ENCODE measurements at places on chromosomes 12 and 14.

DNA sequence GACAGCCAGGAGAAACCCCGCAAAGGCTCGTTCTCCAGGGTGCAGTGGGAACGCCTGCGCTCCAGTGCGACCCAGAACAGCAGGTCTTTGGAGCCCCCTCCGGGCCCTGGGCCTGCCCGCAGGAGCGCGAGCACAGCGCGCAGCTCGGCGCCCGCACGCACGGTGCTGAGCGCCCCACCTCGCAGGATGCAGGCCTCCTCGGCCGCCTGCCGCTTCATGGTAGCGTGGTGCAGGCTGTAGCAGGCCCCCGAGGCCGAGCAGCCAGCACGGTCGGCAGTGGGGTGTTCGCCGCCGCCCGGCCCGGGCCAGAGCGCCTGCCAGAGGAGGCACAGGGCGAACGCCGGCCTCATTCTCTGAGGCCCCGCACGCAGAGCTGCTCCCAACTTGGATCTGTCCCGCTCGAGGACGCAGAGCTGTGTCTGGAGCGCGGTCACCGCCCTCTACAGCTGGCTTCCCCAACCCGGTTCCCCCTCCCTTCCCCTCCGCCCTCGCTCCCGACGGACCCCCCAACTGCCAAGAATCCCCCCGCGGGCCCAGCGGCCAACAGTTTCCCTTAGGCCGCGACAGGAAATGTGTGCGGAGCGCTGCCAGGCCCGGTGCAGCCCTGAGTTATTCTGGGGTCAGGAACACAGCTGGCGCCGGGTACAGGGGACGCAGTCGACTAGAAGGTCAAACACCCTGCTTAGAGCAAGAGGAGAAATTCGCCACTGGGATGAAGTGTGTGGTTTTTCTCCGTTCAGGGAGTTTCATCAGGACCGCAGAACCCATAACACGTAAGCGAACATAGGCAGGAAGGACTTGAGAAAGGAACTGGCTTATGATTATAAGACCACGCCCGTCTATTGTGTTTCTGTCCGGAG, at the start of gene CLEC14A:
Gene CLEC14A, minus strand, starts transcription at position 421 of the 860 bp plus-strand sequence. Its CDS starts 71 bp downstream, at position 350.
- DNase-seq, result no peak

GRCh38 chr14:49574038-49574437, 12.1 kb downstream of the RPS29 start:
- DNase-seq, result no peak

DNA sequence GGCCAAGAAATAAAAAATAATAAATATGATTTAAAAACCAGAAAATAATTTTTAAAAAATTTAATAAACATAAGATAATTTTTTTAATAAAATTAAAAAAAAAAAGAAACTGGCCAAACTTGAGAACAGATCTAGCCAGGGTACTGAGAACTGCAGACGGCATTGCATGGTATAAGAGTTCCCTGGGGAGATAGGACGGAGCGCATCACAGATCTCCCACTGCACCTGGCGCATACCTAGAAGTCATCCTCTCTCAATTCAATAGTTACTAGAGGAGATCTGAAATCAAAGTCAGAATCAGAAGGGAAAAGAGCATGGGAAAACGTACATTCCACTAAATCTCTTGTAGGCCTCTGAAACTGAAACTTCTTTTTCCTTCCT, 58.9 kb upstream of the BCL2L14 start:
- no peak for DNase-seq

DNA sequence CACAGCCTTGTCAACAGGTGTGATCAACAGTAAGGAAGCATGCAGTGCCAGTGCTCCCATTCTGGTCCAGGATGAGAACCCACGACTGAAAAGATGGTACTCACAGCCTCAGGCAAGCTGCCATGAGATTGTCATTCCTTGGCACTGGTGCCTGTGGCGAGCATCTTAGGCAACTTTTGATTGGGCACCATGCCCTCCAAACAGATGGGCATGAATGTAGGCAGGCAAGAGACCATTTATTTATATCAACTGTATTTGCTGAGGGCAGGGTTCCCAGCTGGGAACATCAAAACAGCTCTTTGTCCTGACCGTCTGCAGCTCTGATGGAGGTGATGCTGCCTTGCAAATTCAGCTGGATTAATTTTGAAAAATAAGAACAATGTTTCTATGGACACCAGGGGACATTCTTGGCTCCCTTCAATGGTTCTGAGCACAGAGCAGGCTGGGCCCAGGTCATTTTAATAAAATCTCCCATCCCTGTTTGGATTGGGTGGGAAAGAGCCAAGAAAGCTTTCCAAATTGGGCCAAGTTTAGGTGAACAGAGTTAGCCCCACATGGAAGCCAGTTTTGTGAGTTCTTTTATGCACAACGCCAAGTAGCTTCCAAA, 522.5 kb downstream of the RMST start:
- no peak for DNase-seq

DNA sequence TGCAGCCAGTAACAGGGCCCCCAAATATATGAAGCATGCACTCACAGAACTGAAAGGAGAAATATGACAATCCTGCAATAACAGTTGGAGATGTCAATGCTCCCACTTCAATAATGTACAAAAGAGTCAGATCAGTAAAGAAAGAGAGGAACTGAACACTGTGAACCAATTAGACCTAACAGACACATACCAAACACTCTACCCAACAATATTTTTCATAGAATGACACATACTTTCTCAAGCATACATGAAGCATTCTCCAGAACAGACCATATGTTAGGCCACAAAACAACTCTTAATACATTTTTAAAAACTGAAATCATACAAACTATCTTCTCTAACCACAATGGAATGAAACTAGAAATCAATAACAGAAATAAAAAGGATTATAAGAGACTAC, 80.2 kb downstream of the ELK3 start:
- DNase-seq, result no peak

GRCh38 chr14:53515276-53515675, 362.2 kb upstream of the DDHD1 start:
- DNase-seq, result no peak

- no peak for DNase-seq
These were observed 12.6 kb downstream of the DDX55 start for GRCh38 chr12:123614531-123614930.

- no peak for DNase-seq
These were observed 4.6 kb downstream of the MYF5 start for GRCh38 chr12:80721326-80721725.

DNA sequence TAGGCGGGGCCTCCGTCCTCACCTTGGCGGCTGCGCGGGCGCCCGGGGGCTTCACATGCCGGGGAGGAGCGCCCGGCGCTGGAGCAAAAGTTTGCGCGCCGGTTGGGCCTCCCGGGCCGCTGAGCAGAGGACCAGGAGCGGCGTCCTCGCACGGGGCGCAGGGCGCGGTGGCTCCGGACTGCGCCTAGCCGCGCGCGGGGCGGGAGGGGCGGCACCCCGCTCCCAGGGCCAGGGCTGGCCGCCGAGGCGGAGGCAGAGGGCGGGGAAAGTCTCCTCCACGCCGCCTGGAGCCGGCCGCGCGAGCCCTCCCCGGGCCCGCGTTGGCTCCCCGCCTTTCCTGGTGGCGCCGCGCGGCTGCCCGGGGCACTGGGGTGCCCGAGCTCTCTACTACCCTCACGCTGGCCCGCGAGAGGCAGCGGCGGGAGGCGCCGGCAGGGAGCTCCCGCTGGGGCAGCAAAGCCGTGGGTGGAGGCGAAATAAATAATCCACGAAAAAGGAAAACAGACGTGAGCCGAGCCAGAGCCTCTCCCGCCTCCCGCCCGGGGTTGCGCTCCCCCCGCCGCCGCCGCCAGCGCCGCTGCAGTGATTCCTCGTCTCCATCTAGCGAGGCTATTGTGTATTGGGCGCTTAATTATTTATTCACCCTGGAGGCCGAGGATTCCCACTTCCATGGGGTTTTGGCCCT, 400 bp upstream of the PRIMA1 start:
- peak; percentile 80 for DNase-seq

GRCh38 chr12:94769047-94769420, 118.7 kb upstream of the TMCC3 start:
- DNase-seq, result no peak

DNA sequence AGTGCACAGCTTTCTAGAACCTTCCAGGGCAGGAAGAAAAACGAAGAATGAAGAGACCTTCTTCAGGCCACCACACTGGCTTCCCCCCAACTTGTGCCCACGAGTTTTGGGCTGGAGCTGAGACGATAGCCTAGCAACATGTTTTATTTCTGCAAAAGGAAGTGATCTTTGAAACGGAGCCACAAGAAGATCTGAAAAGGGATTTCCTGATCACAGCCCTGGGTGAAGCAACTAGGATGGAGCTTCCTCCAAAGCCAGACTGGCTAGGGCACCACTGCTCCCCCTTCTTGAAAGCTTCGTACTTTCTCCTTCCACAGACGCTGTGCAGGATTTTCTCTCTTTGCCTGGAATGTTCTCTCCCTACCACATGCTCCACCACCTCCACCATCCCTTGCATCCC, 418.3 kb downstream of the MED13L start:
- peak; percentile 27 for DNase-seq

DNA sequence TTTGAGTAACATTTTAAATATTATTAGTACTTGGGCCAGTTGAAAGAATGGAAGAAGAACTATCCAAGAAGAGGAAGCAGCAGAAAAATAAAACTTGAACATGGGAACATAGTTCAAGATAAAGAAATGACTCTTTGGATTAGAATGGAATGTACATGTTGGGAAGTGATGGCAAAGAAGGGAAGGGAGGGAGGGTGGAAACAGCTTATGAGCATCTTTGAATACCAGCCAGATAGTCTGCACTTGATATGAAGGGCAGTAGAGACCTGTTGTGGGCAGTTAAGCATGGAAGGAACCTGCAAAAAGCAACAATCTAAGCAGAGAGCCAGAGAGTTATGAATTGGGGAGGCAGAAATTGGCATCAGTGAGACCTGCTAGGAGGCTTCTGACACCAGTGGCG, 10.0 kb upstream of the IL22 start:
- no peak for DNase-seq

- no peak for DNase-seq
These were observed 40.4 kb upstream of the BTG1 start for GRCh38 chr12:92186038-92186470.

GRCh38 chr14:105086833-105087307, 21.6 kb upstream of the GPR132 start:
- DNase-seq, result no peak

DNA sequence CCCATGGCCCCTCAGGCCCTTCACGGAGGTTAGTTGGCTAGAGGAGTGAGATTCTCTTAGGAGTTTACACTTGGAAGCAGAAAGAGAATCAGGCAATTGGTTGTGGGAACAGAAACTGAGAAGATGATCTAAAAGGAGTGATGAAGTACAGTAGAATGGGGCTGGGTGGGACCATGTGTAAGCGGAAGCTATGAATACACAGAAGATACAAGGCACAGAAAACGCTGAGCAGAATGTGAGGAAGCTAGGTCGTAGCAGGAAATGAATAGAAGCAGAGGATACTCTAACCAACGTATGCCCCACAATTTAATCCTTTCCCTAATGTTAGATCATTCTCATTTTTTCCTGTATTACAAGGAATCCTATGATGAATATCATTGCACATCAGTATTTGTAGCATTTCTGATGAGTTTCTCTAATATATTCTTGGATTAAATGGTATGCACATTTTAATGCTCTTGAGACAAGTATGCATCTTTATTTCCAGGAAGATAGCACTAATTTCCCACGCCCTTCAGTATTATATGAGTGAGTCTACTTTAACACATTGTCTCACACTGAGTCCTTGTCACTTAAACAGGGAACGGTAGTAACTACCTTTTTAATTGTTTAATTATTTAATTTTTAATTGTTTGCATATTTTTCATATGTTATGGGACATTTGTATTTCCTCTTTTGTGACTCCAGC, 273.2 kb downstream of the APAF1 start:
- no peak for DNase-seq

DNA sequence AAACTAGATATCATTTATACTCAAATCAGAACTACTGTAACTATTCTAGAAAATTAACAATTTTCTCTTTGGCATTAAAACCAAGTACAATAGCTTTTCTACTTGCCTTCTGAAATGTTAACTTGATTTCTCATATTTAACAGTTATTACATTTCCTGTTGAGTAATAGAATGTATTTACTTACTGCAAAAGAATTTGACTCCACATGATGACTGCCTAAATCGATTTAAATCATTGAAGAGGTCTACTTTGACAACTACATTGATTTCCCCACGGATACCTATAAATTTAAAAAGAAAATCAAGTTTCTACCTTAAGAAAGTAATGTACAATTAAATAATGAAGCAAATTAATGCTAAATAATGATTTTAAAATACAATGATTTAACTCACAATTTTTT, 18.9 kb downstream of the C2CD5 start:
- DNase-seq, result no peak

DNA sequence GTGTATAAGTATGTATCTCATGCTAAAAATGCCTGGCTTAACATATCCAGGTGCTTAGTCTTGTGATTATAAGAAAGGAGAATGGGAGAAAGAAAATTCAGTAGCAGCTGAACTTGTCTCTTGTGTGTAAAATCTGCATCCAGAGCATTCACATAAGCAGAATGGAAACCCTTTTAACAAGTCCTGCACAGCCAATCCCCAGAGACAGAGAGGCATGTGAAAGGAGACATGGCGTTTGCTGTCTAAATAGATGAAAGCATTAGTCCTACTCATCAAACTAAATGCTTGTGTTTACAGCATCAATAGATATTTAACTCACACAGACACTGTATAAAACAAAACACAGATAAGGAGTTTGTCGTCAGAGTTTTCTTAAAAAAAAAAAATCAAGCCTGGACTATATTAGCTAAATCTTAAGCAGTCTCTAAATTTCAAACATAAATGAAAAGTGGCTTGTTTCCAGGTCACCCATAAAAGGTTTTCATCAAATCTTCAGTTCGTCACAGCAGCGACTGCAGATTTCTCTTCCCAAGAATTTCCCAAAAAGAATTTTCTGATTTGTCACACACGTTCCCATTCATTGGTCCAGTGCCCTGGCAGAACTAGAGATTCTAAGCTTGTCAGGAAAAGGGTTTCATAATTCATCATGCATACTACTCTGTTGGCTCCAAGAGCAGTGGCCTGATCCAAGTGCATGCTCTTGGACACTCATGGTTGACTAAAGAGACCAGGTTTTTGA, 249.2 kb downstream of the BTG1 start:
- no peak for DNase-seq

DNA sequence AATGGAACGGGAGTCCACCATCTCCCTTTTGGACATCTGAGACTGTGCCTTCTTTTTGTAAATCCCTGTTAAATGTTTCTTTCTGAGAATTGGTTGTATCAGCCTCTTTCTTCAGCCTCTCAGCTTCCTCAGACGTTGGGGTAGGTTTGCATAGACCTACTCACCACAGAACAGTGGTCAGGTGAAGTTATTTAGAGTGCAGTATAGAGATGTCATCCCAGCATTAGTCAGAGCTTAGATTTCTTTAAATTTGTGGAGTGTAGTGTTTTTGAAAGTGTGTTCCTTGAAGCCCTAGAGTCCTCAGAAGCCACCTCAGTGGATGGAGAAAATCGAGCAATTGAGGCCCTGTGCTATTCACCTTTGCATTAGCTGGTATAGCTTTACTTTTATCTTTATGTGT, 8.9 kb upstream of the EEA1 start:
- no peak for DNase-seq

DNA sequence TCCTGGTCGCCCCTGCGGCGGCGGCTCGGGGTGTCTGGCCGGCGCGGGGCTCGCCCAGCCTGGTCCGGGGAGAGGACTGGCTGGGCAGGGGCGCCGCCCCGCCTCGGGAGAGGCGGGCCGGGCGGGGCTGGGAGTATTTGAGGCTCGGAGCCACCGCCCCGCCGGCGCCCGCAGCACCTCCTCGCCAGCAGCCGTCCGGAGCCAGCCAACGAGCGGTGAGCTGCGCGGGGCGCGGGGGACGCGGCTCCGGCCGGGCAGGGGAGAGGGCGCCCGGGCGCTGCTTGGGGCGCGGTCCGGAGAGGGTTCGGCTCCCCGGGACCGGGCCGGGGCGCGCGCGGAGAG, at the start of gene LGALS3:
Gene LGALS3, plus strand, starts transcription at position 167 of the 342 bp plus-strand sequence. CDS start 8,122 bp downstream, outside the sequence.
- no peak for DNase-seq
